ENCODE measurements at places on chromosomes 1 and 21.

DNA sequence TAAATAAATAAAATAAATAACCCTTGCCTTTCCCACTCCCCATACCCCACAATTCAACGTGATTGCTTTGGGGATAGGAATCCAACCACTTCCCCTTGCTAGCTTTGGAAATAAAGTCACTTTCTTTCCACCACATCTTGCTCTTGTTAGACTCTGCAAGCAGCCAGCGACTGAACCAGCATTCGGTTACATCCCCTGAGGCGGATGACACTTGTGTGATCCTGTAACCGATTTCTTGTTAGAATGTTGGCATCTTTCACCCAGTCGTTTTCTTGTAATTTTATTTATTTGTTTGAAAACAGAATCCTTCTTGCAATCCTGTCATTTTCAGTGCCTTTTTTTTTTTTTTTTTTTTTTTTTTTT, 1.6 kb upstream of the IFNGR2 start:
- no peak for DNase-seq

DNA sequence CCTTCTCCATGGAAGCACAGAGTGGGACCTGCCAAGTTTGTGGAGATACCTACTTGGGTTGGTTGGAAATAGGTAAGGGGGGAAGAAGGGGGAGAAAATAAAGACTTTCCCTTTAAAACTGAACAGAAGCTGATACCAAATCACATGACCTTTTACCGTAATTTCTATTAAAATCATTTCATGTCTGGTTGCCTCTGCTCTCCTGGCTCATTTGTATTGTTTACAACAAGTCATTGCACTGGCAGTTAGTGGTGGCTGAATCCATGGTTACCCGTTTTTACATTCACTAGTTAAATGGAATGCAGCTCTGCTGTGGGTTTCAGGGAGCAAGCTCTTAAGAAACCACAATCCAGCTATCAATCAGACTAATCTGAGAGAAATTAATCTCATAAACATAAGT, 353.7 kb upstream of the ESRRG start:
- DNase-seq = no peak

GRCh38 chr1:190595438-190595837, 117.8 kb upstream of the BRINP3 start:
- no peak for DNase-seq

DNA sequence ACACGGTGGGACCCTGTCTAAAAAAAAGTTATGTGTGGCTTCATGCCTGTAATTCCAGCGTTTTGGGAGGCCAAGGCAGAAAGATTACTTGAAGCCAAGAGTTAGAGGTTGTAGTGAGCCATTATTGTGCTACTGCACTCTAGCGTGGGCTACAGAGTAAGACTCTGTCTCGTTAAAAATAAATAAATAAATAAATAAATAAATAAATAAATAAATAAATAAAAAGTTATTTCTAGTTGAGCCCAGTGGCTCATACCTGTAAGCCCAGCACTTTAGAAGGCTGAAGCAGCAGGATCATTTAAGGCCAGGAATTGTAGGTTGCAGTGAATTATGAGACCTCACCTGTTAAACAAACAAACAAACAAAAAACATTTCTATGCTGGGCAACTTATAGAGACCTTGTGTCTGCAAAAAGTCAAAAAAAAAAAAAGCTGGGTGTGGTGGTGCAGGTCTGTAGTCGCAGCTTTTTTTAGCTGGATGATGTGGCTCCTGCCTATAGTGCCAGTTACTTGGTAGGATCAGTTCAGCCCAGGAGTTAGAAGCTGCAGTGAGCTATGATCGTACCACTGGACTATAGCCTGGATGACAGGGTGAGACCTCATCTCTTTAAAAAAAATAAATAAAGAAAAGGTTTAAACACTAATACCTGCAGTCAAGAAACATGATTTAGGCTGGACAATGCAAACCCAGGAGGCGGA, 25.6 kb downstream of the GON4L start:
- no peak for DNase-seq

GRCh38 chr1:38152351-38153065, 105.9 kb upstream of the POU3F1 start:
- no peak for DNase-seq

DNA sequence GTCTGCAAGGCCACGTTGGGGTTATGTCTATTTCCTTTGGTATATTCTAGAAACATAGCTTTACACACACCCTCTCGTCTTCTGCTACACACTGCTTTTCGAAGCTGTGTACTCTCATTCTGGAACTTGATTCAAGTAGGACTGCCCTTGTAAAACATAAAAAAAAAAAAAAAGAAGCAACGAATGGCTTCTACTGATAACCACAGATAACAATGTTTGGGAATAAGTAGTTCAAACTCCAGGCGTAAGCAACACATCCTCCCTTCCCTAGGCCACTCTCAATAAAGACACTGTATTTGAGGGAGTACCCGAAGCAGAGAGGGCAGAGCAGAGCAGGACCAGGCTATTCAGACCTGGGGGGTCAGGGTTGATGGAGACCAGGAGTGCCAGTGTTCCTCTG, 496.7 kb downstream of the MATN1 start:
- no peak for DNase-seq

DNA sequence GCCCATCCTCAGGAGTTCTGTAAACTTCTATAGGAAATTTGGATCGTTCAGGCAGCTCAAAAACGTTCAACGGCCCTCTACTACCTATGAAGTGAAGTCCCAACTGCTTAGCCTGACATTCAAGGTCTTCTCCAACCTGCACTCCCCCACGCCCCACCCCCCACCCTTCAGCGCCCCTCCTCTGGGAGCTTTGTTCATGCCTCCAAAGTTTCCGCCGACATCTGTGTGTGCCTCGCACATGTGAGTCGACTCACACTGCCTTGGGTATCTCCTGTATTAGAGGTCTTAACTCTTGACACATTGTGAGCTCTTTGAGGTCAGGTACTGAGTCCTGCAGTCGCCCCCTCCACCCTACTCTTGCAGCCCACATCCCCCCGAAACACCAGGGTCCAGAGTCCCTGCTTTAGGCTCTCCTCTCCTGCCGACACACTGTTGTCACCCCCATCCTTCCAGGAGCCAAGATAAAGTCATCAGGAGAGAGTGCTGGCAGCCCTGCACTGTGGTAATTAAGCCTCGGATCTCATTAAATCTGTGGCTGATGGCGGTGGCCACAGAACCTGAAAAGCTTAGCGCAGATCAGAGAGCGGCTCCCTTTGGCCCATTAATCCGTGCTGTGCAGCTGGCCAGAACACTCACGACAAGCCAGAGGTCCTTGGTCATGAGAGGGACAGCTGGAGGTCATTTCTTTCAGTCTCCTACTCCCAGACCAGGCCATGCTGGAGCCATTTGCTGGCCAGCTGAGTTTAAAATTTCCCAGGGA, 1.4 kb upstream of the PAFAH2 start:
- DNase-seq = no peak

- no peak for DNase-seq
These were observed 55.8 kb downstream of the TRIM33 start for GRCh38 chr1:114455102-114455785.

GRCh38 chr1:221069986-221070385, 190.7 kb downstream of the HLX start:
- no peak for DNase-seq

DNA sequence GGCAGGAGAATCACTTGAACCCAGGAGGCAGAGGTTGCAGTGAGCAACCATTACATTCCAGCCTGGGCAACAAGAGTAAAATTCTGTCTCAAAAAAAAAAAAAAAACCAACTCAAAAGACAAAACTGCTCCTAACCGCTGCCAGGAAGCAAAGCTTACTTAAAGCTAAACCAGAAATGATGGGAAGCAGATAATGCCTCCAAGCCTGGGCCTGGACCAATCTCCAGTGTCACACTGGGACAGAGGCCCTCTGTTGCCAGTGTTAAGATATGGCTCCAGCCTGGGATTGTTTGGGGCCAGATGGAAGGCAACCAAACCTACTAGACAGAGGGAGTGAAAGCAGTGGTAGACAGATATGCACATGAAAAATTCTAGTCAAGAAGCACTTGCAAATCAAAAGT, 36.9 kb downstream of the NSL1 start:
- DNase-seq = peak; percentile 74

DNA sequence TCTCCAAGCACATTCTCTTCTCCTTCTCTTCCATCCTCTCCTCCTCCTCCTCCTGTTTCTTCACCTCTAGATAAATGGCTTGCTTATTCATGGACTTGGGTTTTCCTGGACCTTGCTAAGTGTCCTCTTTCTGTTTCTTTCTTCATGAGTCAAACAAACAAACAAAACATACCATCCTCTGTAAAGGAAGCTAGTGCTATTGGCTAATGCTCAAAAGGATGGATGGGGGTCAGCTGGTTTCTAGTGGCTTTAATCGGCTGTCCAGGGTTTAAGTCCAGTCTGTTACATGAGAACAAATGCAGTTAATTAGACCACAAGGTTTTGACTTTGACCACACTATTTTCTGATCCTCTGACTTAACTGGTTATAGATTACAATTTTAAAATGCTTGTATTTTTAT, 83.8 kb upstream of the TSPAN2 start:
- DNase-seq = no peak

- DNase-seq = no peak
These were observed 2.9 kb downstream of the KRTCAP2 start for GRCh38 chr1:155170101-155170785.

DNA sequence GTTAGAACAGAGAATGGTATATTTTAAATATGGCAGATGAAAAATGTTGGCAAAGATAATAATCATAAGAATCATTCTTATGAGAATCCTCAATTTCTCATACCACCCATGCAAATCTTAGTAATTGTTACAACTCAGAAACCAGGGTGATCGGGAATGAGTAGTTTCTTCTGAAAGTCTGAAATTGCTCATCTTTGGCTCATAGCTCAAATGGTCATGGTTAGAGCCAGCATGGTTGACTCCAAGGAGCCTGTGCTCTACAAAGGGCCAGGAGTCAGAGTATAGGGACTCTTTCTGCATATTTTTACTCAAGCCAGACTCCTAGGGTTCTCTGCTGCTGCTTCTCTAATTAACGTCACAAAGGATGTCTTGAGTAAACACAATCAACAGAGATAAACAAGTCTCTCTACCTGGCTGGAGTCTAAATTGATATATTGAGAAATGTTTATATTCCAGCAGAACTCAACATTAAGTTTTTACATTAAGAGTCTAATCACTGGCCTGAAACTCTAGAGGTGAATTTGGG, 1.9 kb upstream of the ETV3 start:
- DNase-seq = no peak

- DNase-seq = no peak
These were observed 110.5 kb downstream of the MAST2 start for GRCh38 chr1:45913731-45914501.

- no peak for DNase-seq
These were observed 74.2 kb upstream of the RGS4 start for GRCh38 chr1:162994921-162995320.

DNA sequence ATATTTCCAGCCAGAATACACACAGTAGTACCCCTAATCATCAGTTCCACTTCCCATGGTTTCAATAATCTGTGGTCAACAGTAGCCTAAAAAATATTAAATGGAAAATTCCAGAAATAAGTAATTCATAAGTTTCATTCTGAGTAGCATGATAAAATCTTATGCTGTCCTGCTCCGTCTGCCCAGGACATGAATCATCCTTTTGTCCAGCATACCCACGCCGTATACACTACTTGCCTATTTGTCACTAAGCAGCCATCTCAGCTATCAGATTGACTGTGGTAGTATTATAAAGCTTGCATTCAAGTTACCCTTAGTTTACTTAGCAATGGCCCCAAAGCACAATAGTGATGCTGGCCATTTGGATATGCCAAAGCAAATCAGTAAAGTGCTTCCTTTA, 118.7 kb downstream of the SLC5A9 start:
- no peak for DNase-seq

DNA sequence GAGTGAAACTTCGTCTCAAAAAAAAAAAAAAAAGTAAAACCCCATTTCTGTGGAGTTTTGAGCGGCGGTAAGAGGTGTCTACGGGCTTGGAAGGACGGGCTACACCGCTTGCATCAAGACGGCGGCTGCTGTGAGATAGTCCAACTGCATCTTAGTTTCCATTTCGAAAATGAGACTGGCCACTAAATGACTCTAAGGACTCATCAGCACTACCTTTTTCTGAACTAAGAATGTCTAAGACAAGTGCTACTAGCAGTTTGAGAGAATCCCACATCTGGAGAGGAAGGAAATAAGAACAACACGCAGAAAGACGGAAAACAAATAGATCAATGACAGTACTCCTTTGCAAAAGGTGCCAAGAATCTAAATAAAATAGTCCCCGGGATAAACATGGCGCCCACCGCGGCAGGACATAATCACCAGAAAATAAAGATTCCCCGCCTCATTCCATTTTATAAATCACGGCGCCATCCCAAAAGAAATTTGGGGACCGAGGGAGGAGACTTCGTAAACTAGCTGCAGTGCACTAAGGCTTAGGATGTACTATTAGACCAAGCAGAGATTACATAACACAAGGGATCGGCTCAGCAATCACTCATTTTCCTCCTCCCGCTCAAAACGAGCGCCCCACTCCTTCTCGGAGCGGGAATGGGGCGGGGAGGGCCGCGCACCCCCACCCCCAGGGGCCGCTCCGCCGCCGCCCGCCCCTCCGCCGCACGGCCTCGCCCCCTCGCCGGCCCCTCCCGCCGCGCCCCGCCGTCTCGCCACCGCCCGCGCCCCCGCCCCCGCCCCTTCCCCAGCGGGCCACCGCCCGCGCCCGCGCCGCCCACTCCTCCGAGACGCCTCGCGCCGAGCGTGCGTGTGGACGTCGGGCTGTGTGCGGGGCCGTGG, 1.1 kb downstream of the POGZ start:
- DNase-seq = peak; percentile 65

- DNase-seq = no peak
These were observed 59.3 kb upstream of the GNG12 start for GRCh38 chr1:67892476-67893125.

DNA sequence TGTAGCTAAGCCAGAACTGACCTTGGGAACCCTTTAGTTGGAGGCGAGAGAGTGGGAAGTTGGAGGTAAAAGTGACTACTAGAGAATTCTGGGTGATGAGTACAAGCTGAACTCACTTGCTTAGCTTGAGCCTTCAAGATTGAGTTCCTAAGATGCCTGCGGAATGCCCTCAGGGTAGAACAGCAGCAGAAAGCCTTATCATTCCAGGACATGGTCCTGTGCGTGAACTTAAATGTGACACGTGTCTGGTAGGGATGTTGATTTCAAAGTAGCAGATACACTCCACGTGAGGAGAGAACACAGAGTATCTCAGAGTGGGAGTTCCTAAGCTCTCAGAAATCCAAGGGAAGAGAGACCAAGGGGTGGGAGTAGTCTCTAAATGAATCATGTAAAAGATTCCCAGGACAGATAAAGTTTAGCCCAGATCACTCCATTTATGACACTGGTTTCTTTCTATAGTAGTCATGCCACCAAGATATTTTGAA, 60.1 kb downstream of the KCNK1 start:
- DNase-seq = no peak

DNA sequence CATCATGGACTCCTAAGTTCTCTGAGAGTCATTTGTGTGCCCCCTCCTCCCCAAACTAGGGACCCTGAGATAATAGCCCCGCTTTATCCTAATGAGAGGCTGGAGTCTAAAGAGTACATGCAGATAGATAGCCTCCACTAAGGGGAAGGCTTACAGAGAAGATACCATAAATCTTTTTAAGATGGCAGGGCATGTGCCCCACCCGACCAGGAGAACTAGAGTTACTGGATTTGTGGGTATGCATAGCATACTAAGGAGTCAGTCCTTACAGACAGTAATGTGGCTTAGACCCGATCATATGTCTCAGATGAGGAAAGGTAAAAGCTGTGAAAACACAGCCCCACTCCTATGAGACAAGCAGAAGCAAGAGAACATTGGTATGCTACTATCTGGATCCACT, 25.7 kb upstream of the PKN2 start:
- DNase-seq = no peak

All from putamen (tissue), 1 donor.